ENCODE measurements at places on chromosomes 12 and 14.
A peak's percentile ranks its signal among the peaks of the same experiment; 100 is the strongest.

DNA sequence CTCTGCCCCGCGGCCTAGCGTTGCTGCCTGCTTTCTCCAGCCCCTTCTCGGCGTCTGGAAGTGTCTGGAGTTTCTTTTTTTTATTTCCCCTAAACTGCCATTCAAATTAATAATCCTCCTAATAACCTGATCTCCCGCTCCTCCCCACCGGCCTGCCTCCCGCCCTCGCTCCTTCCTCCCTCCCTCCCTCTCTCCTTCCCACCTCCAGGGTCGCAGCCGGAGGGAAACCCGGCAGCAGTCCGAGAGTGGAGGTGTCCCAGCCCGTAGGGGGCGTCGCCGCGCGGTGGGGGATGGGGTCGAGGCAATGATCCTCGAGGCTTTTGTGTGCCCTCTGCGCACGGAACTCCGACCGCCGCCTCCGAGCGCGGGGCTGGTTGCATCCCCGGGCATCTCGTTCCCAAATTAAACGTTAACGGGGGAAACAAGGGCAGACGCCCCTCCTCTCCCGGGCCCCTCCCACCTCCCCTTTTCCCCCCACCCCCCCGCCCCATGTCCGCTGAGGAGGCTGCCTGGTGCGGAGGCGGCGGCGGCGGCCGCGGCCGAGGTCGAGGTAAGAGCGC, 1.0 kb upstream of the SOCS2 start:
- peak; percentile 84 for DNase-seq

DNA sequence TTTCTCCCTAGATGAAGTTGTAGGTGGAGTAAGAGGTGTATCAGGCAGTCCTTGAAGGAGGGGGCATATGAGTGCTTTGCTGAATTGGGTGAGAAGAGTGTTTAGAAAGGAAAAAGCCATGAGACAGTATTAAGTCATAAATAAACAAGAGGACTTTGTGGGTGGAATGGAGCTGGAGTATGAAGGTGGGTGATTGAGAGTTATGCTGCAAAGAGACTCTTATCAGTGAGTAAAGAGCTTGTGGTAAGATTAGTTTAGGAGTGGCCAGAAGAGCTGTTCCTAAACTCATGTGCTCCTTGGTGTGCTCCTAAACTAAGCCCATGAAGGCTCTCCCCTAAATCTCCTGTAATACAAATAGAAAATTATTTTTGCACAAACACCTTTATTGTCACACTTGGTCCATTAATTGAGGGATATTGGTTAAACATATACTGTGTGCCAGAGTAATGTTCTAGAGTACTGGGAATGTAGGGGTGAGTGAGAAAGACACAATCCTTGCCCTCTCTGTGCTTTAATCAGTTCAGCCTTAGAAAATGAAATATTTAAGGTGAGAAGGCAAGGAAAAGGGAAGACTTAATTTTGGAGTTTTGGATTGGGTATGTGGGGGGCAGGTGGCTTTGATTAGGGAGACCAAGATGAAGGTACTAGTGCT, 9.8 kb downstream of the CHPT1 start:
- no peak for DNase-seq

DNA sequence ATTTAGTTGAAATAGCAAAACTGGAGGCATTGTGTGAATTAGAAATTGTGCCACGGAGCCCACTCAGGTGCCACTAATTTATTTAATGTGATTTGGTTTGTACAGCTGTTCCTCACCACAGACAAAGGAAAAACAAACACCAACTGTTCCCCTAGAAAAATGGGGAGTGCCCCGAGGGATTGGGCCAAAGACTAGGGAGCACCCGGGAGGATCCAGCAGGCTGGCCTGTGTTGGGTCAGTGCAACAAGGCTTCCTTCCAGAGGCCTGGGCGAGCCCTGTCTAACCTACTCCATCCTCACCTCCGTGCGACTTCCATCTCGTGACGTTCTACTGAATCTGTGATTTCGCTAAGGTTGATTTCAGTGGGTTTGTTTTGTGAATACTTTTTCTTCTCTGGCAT, 206.2 kb downstream of the CHST11 start:
- no peak for DNase-seq

DNA sequence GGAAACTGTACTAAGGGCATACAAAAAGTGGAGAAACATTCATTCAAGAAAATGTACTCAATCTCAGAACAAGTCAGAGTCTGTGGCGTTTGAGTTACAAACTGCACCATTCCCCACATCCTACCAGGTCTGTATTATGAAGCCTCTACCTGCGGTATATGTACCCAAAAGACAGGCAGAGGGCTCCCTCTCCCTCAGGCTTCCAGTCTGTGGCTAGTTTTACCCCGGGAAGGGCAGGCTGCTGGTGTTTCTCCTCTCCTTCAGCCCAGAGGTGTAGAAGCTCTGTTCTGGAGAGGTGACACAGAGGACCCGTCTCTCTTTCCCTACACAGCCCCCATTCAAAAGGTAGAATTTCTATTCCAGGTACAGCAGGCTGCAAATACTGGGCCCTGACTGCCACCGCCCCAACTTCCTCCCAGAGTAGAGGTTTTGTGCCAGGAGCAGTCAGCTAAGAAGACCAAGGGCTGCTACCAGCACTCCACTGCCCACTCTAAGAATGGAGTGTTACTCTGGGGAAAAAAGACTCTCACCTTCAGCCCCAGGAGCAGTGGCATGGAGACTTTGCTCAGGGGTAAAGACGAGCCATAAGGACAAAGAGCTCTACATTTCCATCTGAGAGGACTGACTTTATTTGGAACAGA, 39.4 kb downstream of the PARP11 start:
- DNase-seq, result no peak

DNA sequence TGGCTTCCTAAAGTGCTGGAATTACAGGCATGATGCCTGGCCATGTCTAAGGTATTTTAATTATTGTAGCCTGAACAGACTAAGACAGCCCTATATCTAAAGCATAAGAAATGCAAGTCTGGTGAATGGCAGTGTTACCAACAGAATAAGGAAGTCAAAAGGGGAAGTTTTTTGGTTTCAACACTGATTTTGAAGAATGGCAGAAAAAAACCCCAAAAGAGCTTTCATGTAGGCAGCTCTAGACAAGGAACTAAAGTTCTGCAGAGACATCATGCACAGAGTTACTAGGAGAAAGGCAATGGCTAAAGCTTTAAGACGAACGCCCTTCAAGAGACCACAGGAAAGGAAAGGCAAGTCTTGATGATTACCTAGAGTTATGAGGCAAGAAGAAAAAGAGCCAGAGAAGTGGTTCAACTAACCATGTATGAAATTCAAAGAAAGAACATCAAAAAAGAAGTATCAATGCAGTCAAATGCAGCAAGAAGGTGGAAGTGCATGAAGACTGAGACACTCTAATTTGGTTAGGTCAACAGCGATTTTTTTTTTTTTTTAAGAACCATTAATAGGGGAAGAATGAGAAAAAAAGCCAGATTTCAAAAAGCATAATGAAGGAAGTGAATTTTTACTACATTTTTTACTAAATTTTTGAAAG, 50.8 kb downstream of the RPS6KA5 start:
- DNase-seq, result no peak

- peak; percentile 37 for DNase-seq
Observed at GRCh38 chr12:124713041-124713435, 145.6 kb upstream of the NCOR2 start.

DNA sequence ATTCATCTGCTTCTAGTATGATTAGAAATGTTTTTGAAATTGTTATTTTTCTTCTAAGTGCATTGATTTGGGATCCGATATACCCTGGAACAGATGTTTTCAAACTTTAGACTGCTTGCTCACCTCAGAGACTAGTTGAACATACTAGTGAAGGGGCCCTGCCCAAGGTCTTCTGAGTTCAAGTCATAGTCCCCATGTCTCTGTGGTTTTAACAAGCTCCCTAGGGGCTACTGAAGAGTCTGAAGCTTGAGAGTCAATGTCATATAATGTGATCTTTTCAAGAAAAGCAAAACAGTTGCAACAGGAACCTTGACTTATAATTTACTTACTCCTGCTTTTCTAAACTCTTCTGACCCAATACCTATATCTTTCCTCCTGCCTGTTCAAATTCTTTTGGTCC, 7.5 kb upstream of the UBE2N start:
- no peak for DNase-seq

DNA sequence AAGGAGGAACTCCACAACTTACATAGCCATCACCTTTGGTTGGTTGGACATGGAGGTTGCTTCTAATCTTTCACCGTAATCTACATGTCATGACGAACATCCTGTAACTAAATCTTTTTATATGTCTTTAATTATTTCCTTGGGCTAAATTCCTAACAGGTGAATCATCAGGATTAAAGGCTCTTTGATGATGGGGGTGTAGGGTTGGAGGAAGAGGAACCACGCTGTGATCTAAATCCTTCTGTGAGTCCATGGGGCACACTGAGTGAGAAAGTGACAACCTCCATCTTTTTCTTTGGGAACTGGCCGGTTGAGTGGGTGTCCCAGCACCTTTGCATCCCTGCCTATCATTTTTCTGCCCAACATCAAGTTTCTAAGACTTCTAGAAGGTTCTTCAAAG, 31.1 kb upstream of the MAP1LC3B2 start:
- DNase-seq, result no peak
